ENCODE measurements at places on chromosomes 16 and 17. TPM values are rescaled to one million over a fixed set of nuclear protein-coding genes. Genes with fewer than 3 reads are reported as not detected.

GRCh38 chr16:48833461-48833860 is 223.5 kb upstream of the N4BP1 start:
- DNase-seq, result no peak

Gene P2RX5
- total RNA-seq, result 2.6 TPM

Gene GFOD2
- total RNA-seq, result 27.9 TPM

Gene HOXB5
- 19.9 TPM for total RNA-seq

- DNase-seq, result no peak
Observed at GRCh38 chr16:14475370-14476139, 154.5 kb downstream of the PARN start.

DNA sequence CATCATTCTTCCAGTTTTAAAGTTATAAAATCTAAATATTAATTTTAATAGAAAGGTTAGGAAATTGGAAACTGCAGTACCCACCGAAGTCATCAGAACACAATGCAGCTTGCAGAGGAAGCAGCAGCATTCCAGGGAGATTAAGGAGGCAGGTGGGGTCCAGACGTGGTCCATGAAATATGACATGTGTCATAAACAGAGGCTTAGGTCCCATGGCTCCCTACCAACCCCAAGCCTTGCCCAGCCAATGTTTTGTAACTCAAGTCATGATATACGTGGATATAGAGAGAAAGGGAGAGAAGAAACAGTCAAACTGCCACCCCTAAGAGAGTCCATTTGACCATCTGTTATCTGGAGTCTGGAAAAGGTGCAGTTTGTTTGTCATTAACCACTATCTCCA is 670.0 kb downstream of the TOX3 start:
- DNase-seq, result no peak

- DNase-seq, result no peak
Observed at GRCh38 chr17:68453991-68454665, 3.2 kb downstream of the WIPI1 start.

Gene TUBB3
- total RNA-seq, result 26.8 TPM

- DNase-seq, result peak; percentile 28
Observed at GRCh38 chr16:53429221-53429943, 4.9 kb upstream of the RBL2 start.

DNA sequence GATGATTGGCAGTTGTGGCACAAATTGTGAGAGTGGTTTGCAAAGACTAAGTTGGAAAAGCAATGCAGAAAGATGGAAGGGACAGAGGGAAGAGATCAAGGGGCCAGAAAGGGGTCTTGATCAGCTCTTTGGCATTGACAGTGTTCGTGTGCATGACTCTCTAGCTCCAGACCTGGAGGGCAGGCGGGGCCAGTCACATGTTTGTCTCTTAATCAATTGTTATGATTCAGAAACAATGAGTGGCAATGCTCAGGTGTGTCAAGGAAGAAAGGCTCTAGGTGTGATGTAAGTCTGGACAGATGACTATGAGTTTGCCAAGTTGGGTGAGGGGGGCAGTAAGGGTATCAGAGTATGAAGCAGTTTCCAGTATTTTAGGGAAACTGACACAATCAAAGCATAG is 32.1 kb downstream of the WSB1 start:
- no peak for DNase-seq

DNA sequence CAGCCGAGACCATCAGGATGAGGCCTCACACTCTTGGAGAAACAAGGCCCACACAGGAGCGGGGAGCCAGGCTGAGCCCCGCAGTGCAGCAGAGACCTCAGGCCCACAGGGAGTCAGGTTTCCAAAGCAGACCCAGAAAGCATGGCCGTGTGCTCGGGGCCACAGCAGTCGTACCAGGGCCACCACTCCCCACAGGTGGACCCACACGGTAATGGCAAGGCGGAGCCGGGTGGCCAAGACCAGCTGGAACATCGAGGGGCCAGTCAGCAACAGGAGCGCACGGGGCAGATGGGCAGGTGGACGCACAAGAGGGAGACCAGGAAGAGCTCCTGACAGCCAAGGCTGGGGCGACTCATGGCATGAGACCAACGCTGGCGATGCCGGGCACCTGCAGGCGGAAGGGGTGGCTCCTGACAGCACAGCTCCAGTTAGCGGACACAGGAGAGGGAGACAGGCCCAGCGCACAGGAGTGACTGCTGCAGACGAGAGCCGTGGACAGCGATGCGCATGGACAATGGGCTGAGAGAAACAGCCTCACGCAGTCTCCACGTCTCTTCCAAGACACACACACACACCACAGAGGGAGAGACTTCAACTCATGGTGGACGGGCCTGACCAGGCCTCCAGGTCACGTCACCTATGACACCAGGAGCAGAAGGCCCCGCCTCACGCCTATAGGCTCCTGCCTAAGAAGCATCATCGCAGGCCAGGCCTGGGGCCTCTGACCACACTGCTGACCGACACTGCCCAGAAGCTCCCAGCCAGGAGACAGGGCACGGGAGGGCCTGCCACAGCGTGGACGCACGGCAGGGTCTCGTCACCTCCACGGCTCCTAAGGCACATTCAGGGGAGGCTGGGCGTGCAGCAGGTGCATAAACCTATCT is 58.6 kb downstream of the ZNF778 start:
- DNase-seq, result no peak

- no peak for DNase-seq
Observed at GRCh38 chr16:27840311-27841060, 223.0 kb downstream of the GSG1L start.

Gene RNU2-1
- total RNA-seq, result 4,134 TPM

Gene DNAJA3
- 54.8 TPM for total RNA-seq

Gene TEKT5
- 0.90 TPM for total RNA-seq

Gene KRT36
- not detected for total RNA-seq

Gene FBF1
- 13.6 TPM for total RNA-seq

Gene SKAP1
- total RNA-seq, result 3.2 TPM

DNA sequence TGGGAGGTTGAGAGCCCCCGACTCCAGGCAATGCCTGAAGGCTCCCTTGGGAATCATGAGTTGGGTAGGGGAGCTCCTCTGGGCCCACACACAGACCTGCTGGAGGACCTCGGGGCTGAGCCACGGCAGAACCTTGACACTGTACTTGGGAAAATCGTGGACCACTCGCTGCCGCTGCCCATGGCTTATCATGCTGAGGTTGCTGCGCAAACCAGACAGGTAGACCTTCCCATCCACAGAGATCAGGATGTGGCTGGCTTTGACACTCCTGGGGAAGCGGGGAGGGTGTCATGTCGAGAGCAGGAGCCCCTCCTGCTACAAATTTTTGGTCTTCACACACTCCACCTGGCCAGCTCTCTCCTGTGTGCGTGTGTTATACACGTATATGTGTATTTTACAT is 7.2 kb upstream of the LIMD2 start:
- no peak for DNase-seq

Gene MT4
- not detected for total RNA-seq

DNA sequence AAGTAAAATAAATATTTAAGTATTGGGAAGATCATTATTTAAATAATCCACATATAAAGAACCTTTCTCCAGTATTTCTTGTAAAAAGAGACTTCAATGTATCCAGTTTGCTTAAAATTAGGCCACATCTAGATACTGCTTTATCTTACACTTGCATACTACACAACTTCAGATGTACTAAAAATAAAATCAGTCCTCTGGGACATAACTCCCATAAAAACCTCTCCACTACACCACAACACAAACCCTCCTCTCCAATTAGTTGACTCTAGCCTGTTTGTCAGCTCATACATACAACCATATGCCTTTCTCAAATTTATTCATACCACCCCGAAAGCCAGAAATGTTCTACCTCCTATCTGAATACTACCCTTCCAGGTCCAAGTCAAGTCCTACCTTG is 21.6 kb downstream of the SPOP start:
- no peak for DNase-seq

GRCh38 chr16:27237219-27238015 is 31.2 kb downstream of the NSMCE1 start:
- no peak for DNase-seq

- DNase-seq, result peak; percentile 64
Observed at GRCh38 chr16:83215406-83216001, 588.7 kb downstream of the CDH13 start.

GRCh38 chr17:77451245-77451893 is 310.6 kb downstream of the SEC14L1 start:
- DNase-seq, result peak; percentile 78

- no peak for DNase-seq
Observed at GRCh38 chr17:14203388-14203787, 33.3 kb downstream of the CDRT15 start.

Gene CACNG4
- total RNA-seq, result 0.26 TPM

- DNase-seq, result no peak
Observed at GRCh38 chr16:51228097-51228659, 77.1 kb upstream of the SALL1 start.

- DNase-seq, result no peak
Observed at GRCh38 chr16:17951378-17951777, 385.2 kb downstream of the NPIPA8 start.

GRCh38 chr16:2981177-2981898 is 1.1 kb upstream of the PKMYT1 start:
- peak; percentile 62 for DNase-seq

GRCh38 chr16:51757124-51757470 is 606.0 kb upstream of the SALL1 start:
- DNase-seq, result no peak

GRCh38 chr16:51343411-51343810 is 192.3 kb upstream of the SALL1 start:
- DNase-seq, result no peak

GRCh38 chr17:50196036-50196435 is 5.4 kb downstream of the COL1A1 start:
- DNase-seq, result no peak

DNA sequence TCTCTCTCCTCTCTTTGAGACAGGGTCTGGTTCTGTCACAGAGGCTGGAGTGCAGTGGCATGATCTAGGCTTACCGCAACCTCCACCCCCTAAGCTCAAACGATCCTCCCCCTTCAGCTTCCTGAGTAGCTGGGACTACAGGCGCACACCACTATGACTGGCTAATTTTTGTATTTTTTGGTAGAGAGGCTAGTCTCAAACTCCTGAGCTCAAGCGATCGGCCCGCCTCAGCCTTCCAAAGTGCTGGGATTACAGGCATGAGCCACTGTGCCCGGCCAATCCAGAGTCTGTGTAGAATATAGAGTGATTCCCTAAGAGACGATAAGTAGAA is 65.8 kb upstream of the RPH3AL start:
- DNase-seq, result no peak

Gene CFAP119
- total RNA-seq, result 5.5 TPM

DNA sequence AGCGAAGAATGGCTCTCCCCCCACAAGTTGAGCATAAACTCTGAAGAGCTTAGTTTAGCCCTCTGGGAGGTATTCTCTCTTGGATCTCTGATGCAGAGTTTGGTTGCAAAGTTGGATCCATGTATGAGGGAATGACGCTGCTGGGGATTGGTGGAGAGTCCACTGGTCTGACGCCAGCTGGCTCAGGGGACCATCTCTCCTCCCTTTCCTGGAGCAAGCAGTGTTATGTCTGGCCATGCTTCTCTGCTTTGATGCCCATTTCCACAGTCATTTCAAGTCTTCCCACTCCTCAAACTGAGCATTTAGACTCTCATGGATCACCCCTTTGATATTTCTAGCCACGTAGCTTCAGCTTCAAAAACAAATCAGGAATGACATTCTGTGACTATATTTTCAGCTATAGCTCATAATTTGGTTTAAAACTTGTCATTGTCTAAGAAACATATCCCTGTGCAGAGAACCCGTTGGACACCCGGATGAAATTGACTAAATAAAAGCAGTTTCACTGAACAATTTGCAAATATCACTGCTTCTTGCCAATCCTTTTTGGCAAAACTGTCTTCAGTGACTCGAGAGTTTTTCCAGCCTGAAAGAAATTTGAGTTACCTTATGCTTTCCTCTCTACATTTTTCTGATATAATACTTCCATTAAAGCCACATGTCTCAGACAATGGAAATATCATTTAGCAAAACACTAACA is 193.4 kb upstream of the CDH11 start:
- DNase-seq, result peak; percentile 16

Gene HOXB9
- total RNA-seq, result 78.4 TPM

- no peak for DNase-seq
Observed at GRCh38 chr17:77492446-77493237, 351.9 kb downstream of the SEC14L1 start.

- DNase-seq, result no peak
Observed at GRCh38 chr16:11414815-11415775, 69.8 kb downstream of the RMI2 start.

Gene LPO
- not detected for total RNA-seq

Measured in mucosa of descending colon (tissue), 3 donors.